ENCODE measurements at places on chromosomes 2 and 18.

DNA sequence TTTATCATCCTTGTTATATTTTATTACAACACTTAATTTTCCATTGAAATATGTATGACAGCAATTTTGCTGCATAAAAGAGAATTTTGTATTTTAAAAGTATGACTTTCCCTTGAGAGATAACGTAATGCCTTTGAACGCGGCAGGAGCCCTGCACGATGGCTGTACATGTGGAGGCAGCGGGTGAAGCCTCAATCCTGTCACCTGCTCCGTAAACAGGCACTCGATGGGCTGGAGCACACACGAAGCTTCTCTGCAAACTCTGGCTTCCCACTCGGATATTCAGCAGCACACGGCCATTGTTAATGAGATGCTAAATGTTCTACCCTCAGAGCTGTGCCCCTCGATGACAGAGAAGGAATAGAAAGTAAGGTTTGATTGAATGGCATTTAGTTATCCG lies 184.4 kb downstream of the RTP5 start:
- no peak for DNase-seq

GRCh38 chr18:29753379-29753778 lies 1289.2 kb downstream of the DSC3 start:
- DNase-seq = no peak

GRCh38 chr2:119678021-119678656 lies 862 bp upstream of the TMEM177 start:
- peak; percentile 16 for DNase-seq

DNA sequence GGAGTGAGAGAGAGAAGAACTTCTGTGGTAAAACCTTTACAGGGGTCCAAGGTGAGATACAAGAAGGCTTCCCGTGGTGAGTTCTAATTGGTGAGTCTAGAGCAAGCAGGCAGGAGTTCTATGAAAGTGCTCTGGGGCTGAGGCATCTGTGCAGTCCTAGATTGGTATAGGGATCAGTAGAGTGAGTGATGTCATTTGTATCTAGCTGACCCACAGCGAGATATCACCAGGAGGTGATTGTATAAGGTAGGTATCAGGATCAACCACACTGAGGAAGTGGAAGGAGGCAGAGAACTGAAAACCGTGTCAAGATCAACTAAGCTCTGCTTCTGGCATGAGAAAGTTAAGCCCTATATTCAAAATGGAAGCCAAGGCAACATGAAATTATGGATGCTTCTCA lies 1648.9 kb upstream of the TMEFF2 start:
- DNase-seq = no peak
